ENCODE measurements at places on chromosomes 1 and 21. TPM values are rescaled to one million over a fixed set of nuclear protein-coding genes. Genes with fewer than 3 reads are reported as not detected.

DNA sequence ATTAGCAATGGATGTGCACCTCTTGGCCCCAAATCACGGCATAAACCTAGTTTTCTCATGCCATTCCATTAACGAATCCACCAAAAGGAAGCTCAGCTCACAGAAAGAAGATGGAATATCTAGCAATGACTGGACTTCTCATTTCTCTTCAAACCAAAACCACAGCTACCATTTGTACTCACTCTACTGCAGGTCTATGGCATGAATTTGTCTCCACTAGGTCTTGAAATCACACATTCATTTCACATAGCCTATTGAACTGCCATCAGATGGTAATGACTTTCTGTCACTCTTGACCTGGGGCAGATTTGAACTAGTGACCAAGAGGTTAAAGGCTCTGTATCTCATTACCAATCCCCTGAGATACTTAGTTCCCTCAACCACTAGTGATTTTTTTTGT, 382.7 kb downstream of the DPYD start:
- H3K27me3 ChIP-seq = no peaks in the 10 kb centered on the region
- no peaks in the 10 kb centered on the region for H3K4me1 ChIP-seq
- no peak overlapping the region for H3K4me3 ChIP-seq
- no peaks in the 10 kb centered on the region for H3K36me3 ChIP-seq
- DNase-seq = no peak
- no peak overlapping the region for H3K27ac ChIP-seq

DNA sequence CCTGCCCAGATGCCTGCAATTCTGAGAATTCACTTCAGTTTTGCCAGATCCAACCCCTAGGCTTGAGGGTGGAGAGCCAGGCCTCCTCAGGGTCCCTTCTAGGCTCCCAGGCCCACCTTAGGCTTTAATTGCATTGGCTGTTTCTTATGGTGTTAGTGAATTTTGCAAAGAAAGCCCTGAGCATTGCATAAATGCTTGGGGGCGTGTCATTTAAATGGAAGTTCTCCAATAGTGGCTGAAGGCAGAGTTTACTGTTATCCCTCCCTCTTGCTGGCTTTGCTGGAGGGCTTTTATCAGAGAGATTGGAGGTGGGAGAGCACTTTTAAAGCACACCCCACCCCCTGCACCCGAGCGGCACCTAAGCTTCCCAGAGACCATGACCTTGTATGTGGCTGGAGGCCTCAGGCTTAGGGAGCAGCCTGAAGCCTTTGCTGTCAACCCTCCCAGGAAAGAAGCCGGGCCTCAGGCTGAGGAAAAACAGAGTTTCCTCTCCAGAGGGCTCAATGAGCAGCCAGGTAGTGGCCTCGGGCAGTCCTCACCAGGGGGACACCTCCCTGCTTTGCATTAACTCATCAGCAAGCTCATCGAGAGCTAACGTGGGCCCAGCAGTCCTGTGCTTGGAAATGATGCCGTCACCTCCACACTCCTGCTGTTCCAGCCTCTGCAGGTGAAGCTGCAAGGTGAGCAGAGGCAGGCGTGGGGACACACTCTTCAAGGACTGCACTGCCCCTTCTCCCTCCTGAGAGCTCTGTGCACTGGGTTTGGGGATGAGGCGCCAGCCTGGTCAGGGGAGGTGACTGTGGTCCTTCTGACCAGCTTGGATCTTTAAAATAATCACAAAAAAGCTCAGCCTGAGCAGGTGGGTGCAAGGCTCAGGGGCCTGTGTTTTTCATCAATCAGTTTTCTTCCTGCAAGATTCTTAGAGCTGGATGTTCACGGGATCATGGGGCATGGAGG, 58.0 kb downstream of the STUM start:
- DNase-seq = no peak
- no peak overlapping the region for H3K4me3 ChIP-seq
- no peaks in the 10 kb centered on the region for H3K36me3 ChIP-seq
- H3K27me3 ChIP-seq = no peaks in the 10 kb centered on the region
- H3K27ac ChIP-seq = no peak overlapping the region
- peaks cover 23% of the 10 kb centered on the region for H3K4me1 ChIP-seq

- no peaks in the 10 kb centered on the region for H3K27me3 ChIP-seq
- no peak overlapping the region for H3K4me3 ChIP-seq
- no peaks in the 10 kb centered on the region for H3K36me3 ChIP-seq
- H3K27ac ChIP-seq = no peak overlapping the region
- DNase-seq = no peak
Measured at GRCh38 chr1:10727751-10728232, 68.7 kb downstream of the CASZ1 start.

DNA sequence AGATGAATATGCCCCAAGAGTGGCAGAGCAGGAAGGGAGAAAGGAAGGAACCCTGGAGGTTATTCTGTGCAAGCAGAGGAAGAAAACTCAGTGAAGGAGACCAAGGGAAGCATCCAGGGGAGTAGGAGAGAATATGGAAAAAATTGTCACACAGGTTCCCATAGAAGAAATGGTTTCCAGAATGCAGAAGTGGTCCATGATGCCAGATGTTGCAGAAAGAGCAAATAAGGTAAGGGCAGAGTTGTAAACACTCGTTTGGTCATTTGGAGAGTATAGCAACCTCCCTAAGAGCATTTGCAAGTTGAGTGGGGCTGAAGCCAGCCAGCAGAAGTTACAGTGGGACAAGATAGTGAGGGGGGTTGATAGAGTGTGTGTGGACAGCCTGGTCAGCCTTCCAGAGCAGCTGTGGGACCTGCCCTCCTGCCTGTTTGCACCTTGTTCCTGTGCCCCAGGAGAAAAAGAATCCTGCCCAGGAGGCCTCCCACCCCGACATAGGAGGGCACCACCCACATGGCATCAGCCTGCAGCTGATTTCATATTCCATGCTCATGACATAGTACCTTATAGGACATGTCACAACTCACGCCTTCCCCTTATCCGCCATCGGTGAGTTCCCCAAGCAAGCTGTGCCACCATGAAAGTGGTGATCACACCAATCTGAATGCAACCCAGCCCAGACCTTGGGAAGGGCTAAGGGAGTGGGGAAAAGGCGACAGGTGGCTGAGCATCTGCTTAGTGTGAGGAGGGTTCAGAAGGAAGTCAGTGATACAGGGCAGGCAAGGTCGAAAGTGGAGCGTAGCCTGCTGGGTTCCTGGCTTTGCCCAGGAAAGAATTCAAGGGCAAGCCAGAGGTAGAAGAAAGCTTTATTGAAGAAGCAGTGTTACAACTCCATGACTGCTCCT, 8.2 kb upstream of the NEK2 start:
- DNase-seq = no peak
- no peak overlapping the region for H3K27ac ChIP-seq
- no peak overlapping the region for H3K4me3 ChIP-seq
- no peaks in the 10 kb centered on the region for H3K4me1 ChIP-seq
- no peaks in the 10 kb centered on the region for H3K27me3 ChIP-seq

Gene TRIM67
- total RNA-seq = not detected

Gene PCP4
- 0.81 TPM for total RNA-seq

DNA sequence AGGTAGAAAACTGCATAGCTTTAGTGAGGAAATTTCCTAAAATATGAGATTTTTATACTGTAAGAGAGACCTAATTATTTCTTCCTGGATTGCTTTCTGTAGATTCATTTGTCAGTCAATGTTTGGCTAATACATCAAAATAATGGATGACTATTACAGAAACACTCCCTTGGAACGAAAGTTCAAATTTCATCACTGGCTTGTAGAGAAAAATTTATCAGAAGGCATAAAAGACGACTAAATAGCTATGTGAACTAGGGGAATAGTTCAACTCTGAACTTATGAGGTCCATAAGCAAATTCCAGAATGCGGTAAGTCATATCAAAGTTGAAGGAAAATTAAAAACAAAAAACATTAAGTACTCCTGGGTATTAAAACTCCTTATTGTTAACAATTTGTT, 36.0 kb downstream of the WNT2B start:
- H3K4me1 ChIP-seq = no peaks in the 10 kb centered on the region
- H3K36me3 ChIP-seq = peaks cover 3% of the 10 kb centered on the region
- no peak for DNase-seq

DNA sequence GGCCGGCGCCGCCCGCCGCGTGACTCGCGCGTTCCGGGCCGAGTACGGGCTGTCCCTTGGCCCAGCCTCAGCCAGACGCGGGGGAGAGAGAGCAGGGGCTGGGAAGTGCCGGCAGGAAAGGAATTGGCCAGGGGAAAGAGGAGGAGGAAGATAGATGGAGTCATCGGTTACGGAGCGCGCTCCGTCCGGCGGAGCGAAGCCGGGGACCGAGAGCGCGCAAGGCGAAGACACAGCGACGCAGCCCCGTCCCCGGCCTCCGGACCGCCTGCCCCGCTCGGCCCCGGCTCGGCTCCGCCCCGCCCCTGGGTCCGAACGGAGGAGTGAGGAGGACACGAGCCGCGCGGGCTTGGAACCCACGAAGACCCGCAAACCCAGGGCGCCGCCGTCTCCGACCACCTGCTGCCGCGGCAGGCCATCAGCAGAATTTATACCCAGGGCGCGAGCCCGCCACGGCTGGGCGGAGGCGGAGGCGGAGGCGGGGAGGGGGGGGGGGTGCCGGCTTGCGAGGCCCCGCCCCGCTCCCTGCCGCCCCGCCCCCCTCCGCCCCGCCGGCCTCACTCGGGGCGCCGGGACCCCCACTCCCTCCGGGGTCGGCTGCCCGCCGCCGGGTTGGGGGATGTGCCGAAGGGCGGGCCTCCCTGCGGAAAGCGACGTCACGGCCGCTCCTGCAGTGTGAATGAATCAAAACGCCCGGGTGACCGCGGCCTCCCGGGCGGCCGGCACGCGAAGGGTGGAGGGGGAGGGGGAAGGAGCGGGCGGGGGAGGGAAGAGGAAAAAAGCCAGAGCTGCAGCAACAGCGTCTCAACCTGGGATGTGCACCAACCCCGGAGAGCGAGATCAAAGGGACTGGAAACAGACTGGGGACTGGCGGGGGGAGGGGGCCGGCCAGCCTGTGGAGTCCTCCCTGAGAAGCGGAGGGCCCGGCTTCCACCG, at the start of gene LHX4:
TSS of gene LHX4 (plus strand) at position 782 of the 933 bp plus-strand sequence. CDS start 266 bp downstream, outside the sequence.
- H3K27me3 ChIP-seq = peaks cover 100% of the 10 kb centered on the region
- peak within 1 kb of the TSS; percentile 72 for H3K4me3 ChIP-seq
- peak; percentile 84 for DNase-seq
- no peaks in the 10 kb centered on the region for H3K36me3 ChIP-seq
- no peak within 1 kb of the TSS for H3K27ac ChIP-seq

Gene BRDT
- not detected for total RNA-seq

Gene TEKT2
- 2.7 TPM for total RNA-seq

Measured in neural progenitor cell (in vitro differentiated cells).